ENCODE measurements at places on chromosomes 4 and X.

- no peak for DNase-seq
Measured at GRCh38 chr4:112343330-112344080, 46.3 kb downstream of the ALPK1 start.

- no peak for DNase-seq
Measured at GRCh38 chrX:734362-734761, 103.8 kb downstream of the SHOX start.

- DNase-seq: no peak
Measured at GRCh38 chr4:14695095-14695845, 307.0 kb upstream of the CPEB2 start.

- no peak for DNase-seq
Measured at GRCh38 chr4:86967073-86967472, 32.3 kb downstream of the AFF1 start.

DNA sequence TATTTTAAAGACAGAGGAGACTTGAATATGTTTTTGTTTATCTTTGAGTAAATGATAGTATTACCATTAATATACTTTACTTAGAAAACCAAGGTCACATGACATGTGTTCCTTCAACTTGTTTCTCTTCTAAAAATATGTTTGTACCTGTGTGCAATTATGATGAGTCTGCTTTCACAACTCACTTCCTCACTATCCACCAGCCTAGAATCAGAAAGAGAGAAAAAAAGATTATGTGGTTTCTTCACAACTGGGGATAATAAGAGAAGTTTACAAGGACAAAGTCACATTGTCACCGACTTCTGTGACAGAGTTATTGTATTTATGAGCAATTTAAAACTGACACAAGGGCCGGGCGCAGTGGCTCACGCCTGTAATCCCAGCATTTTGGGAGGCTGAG is 1112.1 kb downstream of the RPA4 start:
- DNase-seq: no peak

DNA sequence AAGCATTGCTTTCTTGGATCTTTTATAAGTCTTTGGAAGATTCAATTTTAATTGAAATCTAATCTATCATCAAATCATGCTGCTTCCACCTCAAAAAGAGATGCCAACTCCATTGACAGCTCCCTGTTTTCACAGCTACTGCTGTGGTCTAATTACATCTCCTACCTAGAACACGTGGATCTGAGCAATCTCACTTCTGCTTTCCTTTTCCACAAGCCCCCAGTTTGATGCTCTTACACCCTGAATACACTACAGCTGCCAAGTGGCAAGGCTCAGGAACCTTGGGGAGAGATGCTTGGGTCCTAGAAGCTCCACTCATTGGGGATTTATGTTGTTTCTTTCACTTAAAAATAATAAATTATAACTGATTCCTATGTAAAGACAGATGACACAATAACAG is 172.0 kb downstream of the CFAP299 start:
- no peak for DNase-seq

DNA sequence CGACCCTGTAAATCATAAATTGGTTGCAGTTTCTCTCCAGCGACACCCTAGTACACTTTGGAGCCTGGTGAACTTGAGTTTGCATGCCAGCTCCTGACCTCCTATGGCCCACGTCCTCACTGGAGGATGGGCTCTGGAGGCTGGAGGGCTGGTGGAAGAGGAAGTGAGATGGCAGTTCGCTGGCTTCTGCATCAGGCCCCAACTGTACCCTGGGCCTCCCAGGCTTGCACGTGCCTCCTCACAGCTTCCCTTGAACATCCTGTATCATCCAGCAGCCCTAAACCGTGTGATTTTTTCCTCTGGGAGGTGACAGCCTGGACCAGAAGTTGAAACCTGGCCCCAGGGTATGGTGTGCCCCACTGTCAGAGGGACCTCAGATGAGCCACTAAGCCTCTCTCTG is 78.5 kb downstream of the HTRA3 start:
- DNase-seq: no peak

DNA sequence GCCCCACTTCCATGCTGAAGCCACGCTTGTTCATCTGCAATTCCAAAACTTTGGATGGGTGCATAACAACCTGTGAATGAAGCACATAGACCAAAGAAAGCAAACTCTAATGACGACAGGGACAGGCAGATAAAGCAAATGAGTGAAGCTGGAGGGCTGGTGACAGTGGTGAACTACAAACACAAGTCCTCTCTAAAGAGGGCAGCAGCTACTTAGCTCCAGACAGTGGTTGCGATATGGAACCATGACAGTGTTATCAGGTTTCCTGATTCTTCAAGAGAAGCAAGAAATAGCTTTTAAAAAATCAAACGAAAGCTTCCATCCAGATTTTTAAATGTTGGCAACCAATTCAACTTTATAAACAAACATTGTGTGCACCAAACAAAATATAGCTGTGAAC is 23.8 kb downstream of the NOX1 start:
- no peak for DNase-seq

All from astrocyte of the spinal cord (primary cell).